ENCODE measurements at places on chromosomes 11 and 22.

DNA sequence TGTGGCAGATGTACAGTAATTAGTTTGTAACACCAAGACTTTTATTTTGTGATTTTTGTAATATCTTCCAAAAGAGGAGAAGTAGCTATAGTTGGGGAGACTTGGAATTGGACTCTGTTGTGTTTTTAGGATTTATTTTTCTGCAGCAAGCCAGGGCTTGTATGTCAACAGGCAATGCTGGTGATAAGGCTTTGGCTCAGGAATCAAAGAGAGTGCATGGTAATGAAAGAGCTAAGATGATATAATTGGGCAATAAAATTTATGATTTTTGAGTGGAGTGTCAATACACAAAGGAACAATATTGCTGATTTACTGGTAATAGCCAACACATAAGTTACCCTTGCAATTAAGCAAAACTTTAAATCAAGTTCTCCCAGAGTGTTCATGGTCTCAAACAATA is 452.9 kb downstream of the TMEM135 start:
- no peak for DNase-seq

- DNase-seq, result no peak
Measured at GRCh38 chr11:18364495-18365073, 29.8 kb upstream of the LDHA start.

- DNase-seq, result no peak
Measured at GRCh38 chr11:116371146-116371545, 401.6 kb downstream of the BUD13 start.

DNA sequence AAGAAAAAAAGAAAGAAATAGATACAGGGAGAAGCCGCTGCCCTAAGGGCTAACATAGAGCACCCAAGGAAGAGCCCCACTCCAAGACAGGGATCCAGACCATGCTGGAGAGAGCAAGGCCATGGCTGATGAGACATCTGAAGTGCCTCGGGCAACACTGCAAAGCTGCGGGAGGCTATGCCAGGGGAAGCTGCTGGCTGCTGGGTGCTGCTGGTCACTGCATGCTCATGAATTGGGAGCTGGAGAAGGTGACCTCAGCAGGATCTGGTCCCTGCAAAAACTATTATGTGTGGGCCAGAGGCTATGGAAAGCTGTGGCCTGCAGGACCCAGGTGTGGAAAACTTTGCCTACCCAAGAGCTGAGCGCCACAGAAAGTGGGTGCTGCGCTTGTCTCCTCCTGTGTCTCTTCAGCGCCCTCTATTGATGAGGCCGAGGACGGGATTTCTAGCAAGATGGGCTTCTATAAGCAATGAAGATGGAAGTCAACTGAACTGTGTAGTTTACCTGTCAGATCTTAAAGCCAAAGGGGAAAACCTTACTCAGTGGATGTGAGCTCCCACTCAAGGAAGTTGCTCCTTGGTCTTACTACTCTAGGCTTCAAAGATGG is 17.3 kb upstream of the SLC29A2 start:
- peak; percentile 68 for DNase-seq

GRCh38 chr22:38098410-38099249 is 11.9 kb downstream of the BAIAP2L2 start:
- no peak for DNase-seq

All from stimulated activated CD8-positive, alpha-beta memory T cell treated with anti-CD3 and anti-CD28 coated beads, Interleukin-7, amount 100 ng/mL, for 4 hours (primary cell).